ENCODE measurements at places on chromosomes 1 and 21.

DNA sequence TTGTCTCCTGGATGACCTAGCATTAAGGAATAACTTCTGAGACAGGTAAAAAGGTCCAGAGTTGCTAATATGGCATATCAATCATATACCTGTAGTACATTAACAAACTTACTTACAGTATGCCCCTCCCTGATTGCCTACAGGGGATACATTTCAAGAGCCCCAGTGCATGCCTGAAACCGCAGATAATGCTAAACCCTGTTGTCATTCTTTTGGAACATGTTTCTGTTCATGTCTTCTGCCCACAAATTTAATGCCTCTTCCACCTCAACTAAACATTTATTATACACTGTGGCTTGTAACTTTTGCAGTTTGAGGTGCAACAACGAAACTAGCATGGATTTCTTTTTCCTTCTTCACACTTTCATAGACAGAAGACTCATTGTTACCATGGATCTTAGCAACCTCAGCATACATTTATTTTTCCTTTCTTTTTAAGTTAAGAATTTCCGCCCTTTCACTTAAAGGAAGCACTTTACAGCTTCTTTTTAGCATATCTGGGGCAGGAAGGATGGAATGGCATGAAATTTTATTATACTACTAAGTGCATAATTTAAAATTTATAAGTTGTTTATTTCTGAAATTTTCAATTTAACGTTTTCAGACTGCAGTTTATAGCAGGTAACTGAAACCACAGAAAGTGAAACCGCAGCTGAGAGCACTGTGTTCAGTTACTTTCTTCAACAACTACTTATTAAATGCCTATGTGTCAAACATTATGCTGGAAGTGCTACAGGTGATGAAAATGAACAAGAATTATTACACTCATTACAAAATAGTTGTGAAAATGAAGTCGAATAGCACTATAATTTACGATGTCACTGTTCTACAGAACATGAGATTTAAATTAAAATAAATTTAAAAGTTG, 25.3 kb downstream of the F13B start:
- DNase-seq = no peak

GRCh38 chr1:9843576-9843945, 19.8 kb upstream of the CLSTN1 start:
- DNase-seq = no peak

GRCh38 chr1:72435025-72435424, 152.7 kb upstream of the NEGR1 start:
- no peak for DNase-seq

GRCh38 chr1:170538687-170539086, 6.7 kb downstream of the GORAB start:
- DNase-seq = no peak
